ENCODE measurements at places on chromosomes 6 and 20.

DNA sequence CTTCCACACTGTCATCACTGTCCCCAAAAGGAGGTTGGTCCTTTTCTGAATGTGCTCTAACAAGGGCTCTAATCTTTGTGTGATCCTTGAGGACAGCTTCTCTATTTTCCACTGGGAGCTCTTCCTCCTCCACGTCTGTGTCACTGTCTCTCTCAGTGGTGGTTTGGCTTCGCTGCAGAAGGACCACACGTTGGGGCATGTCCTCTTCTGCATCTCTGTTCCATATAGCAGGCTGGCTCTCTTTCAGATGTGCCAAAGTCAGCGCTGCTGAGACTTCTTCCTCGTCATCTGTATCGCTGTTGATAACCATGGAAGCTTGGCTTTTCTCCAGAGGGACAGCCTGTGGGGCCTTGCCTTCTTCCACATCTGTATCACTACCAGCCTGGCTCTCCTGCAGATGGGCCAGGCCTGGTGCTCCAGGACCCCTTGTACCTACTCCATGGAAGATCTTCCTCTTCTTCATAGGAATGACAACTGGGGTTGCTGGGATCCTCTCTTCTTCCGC lies 4.6 kb downstream of the MDC1 start:
- no peak for DNase-seq

- no peak for DNase-seq
Observed at GRCh38 chr6:50822078-50822476, 3.4 kb downstream of the TFAP2B start.

- DNase-seq: no peak
Observed at GRCh38 chr6:72464791-72465691, 156.8 kb upstream of the KCNQ5 start.

DNA sequence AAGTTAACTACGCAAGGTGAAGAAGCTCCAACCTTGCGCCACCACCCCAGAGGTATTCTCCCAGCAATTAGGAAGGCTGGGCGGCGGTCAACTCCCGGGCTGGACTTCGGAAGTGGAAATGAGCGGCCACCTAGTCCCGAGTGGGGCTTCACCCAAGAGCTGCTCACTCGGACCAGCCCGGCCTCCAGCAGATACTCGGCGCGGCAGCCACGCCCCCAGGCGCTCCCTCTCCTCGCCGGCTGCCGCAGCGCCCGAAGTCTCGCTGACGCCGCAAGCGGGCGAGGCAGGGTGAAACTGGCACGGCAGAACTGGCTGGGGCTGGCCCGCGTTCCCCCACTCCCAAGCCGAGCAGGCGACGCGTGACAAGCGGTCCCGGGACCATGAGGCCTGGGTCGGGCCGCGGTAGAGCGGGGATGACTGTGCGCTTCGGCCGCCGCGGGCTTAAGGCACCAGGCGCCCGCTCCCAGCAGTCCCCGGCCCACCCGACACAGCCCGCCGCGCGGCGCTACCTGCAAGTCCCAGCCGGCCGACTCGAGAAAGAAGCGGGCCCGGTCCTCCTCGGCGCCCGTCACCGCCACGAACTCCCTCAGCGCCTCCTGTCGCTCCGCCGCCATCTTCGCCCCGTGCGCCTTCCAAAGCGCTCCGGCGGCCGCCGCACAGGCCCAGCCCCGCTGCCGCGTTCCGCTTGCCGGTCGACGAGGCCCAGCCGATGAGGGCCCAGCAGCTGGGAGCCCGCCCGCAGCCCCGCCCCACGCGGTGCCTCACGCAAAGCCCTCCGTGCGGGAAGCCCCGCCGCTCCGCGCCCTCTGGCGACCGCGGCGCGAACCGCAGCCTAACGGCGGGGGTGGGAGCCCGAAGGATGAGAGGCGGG lies at the start of gene NSFL1C:
TSS of gene NSFL1C (minus strand) at position 639 of the 871 bp plus-strand sequence. CDS start at position 614, 25 bp downstream.
- DNase-seq: peak; percentile 95

DNA sequence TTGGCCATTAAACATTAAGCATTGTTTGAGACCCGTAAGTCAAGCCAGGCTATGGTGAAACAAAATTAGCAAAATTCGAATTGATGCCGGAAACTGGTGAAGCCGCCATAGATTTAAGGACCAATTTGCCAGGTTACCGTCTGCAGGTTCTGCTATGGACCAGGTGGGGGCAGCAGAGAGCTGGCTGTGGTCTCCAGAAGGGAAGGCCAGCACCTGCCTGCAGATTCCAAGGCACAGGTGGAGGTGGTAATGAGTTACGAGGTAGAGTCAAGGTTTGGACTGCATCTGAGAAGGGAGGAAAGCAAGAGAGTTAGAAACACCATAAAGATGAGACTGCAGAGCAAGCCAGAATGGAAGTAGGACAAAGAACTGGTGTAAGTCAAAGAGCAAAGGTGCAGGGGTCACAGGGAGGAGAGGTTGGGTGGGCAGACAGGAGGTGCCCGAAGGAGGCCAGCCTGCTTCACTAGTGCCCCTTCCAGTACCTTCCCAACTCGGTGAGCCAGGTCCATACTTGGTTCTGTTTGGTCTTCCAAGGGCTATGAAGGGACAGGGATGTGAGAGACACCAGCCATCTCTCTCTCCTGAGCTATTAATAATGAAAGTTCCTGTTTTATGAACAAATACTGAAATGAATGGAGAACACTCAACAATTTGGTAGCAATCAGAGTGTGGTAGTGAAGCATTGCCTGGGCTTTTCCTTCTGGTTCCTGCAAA lies 131.6 kb upstream of the ESR1 start:
- peak; percentile 29 for DNase-seq

DNA sequence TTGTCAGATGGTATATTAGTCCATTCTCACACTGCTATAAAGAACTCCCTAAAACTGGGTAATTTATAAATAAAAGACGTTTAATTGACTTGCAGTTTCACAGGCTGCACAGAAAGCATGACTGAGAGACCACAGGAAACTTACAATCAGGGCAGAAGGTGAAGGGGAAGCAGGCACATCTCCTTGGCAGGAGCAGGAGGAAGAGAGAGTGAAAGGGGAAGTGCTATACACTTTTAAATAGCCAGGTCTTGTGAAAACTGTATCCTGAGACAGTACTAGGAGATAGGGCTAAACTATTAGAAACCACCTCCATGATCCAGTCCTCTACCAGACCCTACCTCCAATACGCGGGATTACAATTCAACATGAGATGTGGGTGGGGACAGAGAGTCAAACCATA lies 193.9 kb upstream of the KCNG1 start:
- DNase-seq: no peak

- no peak for DNase-seq
Observed at GRCh38 chr6:56335726-56336125, 88.3 kb upstream of the COL21A1 start.

DNA sequence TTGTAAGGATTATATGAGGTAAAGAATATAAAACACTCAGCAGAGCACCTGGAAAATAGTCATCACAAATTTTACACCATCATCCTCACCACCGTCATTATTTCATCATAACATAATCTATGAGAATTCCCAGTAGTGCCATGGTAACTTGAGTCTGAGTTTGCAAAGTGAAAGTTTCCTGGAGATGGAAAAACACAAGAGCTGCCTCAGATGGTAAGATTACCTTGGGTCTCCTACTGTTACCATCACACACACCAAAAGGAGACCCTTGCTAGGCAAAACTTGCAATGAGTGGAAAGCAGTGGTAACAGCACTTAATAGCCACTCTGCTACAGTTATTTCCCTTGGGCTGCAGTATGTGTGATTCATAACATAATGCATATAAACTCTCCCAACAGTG lies 589.8 kb downstream of the RNF144B start:
- DNase-seq: no peak

Measured in stimulated activated CD4-positive, alpha-beta T cell treated with anti-CD3 and anti-CD28 coated beads, TNF-alpha, amount 100 ng/mL, for 4 hours (primary cell).